ENCODE measurements at places on chromosomes 1 and 21. TPM values are rescaled to one million over a fixed set of nuclear protein-coding genes. Genes with fewer than 3 reads are reported as not detected.
A peak's percentile ranks its signal among the peaks of the same experiment; 100 is the strongest.

The F5 gene
- 50.8 TPM for total RNA-seq

The GPA33 gene
- total RNA-seq = 1.9 TPM

The MAP1LC3C gene
- not detected for total RNA-seq

The PTCH2 gene
- total RNA-seq = 0.61 TPM

- no peak for DNase-seq
These were observed 63.8 kb downstream of the ARHGEF10L start for GRCh38 chr1:17603091-17603841.

DNA sequence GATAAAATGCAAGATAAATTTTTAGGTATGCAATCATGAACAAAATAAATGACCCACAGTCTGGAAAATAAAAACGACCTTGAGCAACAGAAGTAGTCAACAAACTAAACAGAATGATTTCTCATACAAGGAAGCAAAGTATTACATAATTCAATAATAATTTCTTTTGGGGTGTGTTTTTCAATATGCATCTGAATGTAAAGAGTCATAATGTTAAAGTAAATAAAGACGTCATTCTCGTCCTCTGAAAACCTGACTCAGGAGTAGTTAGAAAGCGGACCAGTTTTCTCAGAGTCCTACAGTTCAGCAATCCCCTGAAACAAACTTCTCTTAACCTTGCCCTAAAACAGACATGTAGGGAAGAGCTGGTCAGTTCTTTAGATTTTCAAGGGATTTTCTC, 18.6 kb downstream of the CDC42BPA start:
- no peak for DNase-seq

GRCh38 chr1:82042306-82043060, 241.7 kb downstream of the ADGRL2 start:
- DNase-seq = no peak

DNA sequence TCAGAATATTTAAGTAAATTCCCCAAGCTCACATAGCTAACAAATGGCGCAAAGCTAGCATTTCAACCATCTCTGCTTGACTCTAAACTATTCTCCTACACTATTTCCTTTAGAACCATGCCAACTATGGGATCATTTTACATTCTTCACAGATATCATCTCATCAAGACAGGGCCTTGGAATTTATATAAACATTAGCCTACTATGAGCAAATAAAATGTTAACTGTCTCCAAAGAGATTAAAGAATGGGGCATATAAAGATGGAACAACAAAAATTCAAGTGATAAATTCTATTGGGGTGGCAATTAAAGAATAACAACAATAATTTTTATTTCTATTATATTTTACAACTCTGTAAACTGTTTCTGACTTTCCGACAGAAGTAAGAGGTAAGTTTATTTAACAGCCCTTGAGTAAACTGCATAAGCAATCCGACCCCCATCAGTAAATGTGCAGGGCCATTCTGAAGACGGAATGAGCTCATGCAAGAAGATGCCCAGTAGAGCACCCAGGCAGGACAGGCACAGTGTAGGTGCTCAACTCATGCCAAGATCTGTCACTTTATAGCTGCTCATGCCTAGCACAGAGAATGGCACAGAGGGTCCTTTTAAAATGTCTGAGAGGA, 261.9 kb downstream of the VAV3 start:
- no peak for DNase-seq

DNA sequence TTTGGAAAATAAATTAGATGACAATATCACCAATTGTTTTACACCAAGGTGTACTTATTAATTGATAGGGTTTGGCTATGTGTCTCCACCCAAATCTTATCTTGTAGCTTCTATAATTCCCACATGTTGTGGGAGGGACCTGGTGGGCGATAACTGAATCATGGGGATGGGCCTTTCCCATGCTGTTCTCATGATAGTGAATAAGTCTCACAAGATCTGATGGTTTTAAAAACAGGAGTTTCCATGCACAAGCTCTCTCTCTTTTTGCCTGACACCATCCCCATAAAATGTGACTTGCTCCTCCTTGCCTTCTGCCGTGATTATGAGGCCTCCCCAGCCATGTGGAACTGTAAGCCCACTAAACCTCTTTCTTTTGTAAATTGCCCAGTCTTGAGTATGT, 131.0 kb upstream of the LMO4 start:
- DNase-seq = no peak

DNA sequence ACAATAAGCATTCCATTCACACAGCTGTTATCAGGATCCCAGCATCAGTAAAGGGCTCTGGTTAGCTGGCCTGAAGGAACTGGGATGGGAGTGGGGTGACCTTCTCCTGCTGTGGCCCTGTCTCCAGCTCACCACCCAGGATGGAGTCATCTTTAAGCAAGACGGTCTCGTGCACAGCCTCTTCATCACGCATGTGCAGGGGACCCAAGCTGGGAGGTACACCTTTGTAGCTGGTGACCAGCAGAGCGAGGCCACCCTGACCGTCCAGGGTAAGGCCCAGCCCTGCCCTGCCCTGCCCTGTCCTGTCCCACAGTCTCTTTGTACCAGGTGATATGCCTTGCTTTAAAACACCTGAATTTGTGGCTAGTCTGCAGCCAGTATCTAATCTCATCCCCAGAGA, 24.3 kb downstream of the IGFN1 start:
- no peak for DNase-seq

- no peak for DNase-seq
These were observed 258.3 kb downstream of the SPATA17 start for GRCh38 chr1:217889401-217889800.

DNA sequence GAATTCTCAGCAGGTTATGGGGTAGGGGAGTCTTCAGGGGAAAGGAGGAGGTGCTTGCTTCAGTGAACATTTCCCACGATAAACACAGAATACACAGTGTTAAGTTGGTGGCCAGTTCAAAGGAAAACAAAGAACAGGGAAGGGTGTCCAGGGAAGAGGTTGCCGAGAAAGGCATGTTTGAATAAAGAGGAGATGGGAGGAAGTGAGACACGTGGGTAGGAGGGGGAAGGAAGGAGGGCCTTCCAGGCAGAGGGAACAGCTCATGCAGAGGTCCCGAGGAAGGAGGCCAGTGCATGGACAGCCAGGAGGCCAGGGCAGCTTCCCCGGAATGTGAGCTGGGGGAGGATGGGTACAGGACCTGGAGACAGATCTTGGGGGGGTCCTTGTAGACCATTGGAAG, 130.3 kb upstream of the TMEM51 start:
- DNase-seq = no peak

GRCh38 chr1:208089761-208090370, 154.3 kb downstream of the PLXNA2 start:
- DNase-seq = no peak

DNA sequence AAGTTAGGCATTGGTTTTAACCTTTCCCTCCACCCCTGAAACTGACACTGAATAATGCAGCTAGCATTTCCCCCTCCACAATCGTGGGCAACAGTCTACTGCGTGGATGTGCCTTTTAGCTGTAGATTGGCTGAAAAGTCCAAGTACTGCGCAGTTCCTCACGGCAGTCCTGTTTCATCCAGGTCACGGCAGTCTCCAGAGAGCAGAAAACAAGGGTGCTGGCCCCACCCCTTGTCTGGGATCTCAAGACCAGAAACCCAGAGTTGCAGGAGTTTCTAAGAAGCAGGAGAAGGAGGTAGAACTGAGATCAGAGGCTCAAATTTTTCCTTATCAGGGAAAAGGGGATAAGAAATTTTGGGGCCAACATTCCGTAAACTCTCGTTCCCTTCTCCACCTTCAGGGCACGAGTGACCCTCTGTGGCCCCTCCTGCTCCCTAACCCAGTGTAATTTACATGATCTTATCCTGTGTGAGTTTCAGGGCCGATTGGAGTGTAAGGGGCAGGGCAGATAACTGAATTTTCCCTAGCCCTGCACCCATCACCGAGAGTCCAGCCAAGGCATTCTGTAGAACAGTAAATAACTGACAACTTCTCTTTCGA, 25.9 kb upstream of the PLA2G2C start:
- DNase-seq = no peak

DNA sequence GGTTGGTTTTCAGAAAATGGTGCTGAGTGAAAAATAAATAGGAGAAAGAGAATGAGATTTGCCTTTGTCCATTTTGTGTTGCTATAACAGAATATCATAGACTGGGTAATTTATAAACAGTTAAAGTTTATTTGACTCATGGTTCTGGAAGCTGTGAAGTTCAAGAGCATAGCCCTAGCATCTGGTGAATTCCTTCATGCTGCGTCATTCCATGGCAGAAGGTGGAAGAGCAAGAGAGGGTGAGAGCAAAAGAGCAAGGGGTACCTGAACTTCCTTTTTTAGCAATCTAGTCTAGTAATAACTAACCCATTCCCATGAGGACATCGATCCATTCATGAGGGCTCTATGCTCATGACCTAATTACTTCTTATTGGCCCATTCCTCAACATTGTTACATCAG, 209.1 kb upstream of the ZP4 start:
- no peak for DNase-seq

GRCh38 chr1:56301791-56302190, 277.6 kb downstream of the PLPP3 start:
- DNase-seq = no peak

GRCh38 chr1:11281518-11282331, 8.7 kb downstream of the UBIAD1 start:
- DNase-seq = no peak

- DNase-seq = peak; percentile 77
These were observed 2.0 kb downstream of the PIK3CD start for GRCh38 chr1:9653491-9654050.

DNA sequence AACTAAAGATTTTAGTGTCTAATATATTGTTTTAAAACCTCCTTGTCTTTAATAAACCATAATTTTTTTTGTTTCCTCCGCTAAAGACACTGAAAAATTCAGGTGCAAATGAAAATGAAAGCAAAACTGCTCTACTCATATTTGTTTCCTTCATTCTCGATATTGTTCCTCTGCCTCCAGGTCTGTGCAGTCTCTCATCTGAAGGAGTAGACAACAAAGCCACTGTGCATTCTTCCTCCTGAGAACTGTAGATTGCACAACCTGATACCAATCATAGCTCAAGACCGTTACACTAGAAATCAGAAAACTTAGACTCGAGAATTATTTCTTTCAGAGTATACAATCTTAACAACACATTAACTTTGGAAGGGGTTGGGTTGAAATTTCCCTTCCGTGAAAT, 373.1 kb upstream of the CXADR start:
- DNase-seq = no peak

DNA sequence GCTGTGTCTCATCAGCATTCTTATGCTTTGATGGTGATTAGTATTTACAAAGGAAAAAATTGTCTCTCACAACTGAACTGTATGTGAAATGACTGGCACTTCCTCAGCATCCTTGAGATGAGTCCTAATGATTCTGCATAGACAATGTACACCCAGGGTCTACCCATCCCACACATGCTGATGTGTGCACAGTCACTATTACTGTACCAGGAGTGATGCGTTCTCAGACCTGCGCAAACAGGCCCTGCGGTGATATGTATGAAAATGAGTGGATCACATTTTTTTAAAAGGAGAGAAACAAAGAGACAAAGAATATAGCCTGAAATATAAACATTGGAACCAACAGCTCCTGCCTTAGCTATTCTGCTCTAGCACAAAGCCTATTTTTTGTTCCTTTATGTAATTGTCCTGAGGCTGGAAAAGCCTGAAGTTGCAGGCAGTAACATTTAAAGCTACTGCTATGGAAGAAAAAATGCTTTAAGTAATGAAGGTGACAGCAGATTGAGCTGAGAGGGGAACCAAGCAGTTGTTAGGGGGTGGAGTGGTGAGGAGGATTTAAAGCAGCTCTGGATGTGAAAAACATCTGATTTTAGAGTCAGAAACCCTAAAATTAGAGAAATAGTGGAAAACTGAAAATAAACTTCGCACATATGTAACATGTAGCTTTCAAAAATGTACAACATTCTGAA, 5.5 kb downstream of the RCAN1 start:
- peak; percentile 33 for DNase-seq

Measured in activated CD4-positive, alpha-beta memory T cell treated with anti-CD3 and anti-CD28 coated beads for 36 hours (primary cell).